ENCODE measurements at places on chromosomes 6 and 20.

DNA sequence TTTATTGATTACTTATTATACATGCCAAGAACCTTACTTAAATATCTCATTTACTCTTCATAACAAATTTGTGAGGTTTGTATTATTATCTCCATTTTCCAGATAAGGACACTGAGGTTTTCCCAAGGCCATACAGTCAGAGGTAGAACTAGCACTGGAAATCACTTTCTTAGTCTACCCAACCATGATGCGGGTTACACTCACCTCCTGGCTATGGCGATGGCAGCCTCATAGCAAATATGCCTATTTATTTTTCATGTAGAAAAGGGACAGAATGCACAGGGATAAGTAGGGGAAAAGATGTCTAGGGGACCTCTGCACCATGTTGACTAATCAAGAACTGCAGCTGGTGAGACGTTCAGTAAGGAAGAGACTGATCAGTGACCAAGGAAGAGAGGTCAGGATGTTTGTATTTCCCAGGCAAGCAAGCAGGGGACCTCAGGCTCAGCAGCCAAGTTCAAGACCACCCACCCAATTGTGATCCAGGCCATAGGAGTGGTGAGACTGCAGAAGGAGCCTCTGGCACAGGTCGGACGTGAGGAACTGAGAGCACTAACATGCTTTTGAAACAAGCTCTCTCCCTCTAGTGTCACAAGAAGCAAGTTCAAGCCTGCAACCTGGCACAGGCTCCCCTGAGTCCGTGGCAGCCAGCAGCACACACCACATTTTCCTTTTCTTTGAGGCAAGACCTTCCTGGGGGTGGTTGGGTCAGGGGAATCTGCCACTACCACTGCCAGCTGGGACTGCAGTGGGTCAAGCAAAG, 97.8 kb downstream of the GMPR start:
- no peak for DNase-seq

- DNase-seq: no peak
Measured at GRCh38 chr6:38364127-38364526, 275.6 kb downstream of the BTBD9 start.

GRCh38 chr6:164404812-164405488, 904.5 kb downstream of the C6orf118 start:
- no peak for DNase-seq

DNA sequence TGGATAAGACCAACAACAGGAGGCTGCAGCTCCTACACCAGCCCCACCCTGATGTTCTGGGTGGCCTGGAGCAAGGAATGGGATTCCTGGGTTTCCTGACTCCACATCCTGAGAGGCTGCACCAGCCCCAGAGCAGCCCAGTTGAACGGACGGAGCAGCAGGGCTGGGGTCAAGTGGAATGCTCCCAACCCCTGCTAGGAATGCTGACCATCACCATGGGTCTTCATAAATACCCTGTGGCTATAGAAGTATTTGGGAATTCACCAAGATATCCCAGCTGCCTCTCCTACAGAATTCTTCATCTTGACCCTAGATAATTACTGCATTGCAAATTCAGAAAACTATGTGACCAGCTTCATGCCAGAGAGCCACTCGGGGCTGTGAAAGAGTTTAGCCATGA, 180.3 kb downstream of the THBS2 start:
- DNase-seq: no peak

DNA sequence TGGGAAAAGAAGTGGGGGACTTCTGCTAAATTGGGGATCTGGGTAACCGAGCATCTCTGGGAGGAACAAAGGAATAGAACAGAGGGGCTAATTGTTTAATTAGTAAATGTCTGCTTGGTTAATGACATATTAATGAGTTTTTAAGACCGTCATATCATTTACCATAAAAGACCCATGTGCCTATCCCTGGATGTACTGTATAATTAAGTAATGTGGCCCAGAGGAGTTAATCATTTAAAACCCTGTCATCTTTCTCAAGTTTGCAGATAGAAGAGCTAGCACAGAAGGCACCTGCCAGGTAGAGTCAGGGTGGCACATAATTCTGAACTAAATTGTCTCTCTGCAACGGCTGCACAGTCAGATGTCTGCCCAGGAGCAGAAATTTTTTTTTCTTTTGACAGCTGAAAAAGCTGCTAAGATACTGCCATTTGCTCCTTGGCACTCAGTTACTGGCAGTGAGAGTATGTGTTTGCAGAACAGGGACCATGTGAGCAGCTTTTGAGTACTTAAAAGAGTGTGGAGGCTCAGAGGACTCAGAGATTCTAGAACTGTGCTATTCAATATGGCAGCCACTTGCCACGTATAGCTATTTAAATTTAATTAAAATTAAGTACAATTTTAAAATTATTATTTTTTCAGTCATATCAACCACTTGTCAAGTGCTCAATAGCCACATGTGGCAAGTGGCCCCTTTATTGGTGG, 202.7 kb upstream of the SLC35B3 start:
- DNase-seq: no peak

DNA sequence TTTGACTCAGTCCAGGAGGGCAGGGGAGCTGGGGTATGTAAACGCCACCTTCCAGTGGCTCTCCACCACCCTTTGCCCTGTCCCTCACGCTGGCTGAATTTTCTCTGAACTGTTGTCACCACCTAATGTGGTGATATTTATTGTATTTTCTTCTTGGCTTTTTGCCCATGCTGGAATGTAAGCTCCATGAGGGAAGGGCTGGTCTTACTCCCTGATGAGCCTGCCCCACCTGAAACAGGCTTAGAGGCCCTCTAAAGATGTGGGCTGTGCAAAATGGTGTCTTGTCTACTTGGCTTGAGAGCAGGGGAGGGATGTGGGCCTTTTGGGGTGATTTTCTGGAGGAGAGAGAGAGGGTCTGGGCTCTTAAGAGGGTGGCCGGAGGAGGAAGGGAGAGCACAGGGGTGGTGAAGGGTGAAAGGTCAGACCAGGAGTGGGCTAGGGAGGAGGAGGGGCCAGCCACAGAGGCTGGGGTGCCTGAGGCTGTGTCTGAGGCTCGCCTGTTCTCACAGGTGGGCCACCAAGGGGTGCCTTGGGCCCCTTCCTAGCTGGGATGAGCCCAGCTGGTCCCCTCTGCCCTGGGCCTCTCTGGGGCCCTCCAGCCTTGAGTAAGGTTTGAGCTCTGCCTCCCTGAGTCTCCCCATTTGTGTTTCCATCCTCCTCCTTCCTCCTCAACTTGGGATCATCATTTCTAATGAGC, 37.3 kb downstream of the SPDEF start:
- no peak for DNase-seq

DNA sequence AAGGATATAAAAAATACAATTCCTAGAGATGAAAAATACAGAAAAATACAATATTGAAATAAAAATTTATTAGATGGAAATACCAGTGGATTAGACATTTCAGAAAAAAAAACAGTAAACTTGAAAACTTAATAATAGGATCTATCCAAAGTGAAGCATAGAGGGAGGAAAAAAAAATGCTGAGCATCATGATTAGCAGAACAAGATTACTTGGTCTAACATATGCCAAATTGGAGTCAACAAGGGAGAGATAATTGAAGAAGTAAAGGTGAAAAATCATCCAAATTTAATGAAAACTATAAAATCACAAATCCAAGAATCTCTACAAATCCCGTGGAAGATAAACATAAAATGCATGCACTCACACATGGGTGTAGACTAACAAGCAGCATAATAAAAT, 166.2 kb upstream of the BMP5 start:
- DNase-seq: no peak

- DNase-seq: no peak
Measured at GRCh38 chr20:6524305-6524704, 243.2 kb upstream of the BMP2 start.

GRCh38 chr6:150169609-150170008, 26.8 kb downstream of the PPP1R14C start:
- no peak for DNase-seq

DNA sequence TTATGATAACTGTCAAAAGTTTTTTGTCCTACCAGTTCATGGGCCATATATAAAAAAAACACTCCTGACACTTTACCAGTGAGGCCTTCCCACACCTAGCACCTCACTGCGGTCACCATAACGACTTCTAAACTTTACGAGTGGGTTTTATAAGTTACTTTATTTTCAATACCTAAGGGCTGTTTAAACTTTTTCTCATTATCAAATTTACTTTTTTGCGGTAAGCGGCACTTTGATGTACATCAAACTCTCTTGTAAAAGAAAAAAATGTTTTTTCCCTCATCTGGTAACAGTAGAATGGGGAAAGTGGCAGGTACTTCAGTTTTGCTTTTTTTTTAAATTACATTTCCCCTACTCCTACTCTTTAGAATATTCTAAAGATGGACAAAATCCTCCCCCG, 36.2 kb downstream of the FYN start:
- DNase-seq: no peak

GRCh38 chr6:157283900-157284737, 39.2 kb downstream of the TMEM242 start:
- no peak for DNase-seq
